ENCODE measurements at places on chromosomes 6 and 20. TPM values are rescaled to one million over a fixed set of nuclear protein-coding genes. Genes with fewer than 3 reads are reported as not detected.

Gene LST1
- total RNA-seq = not detected

Gene ADTRP
- total RNA-seq = not detected

DNA sequence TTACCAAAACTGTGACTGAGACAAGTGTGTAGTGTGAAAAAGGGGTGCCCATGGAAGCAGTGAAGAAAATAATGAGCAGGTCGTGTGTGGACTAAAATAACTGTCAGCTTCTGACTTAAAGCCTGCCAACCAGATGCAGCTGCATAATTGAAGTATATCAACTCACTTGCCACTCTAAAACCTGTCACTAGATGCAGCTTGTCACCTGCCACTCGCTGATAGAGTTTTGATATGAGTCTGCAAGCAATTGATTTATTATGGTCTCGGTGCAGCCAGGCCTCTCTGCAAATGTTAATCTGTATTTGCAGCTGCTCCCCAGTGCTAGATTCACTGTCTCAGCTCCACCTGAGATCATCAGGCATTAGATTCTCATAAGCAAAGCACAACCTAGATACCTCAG lies 1090.0 kb upstream of the EYS start:
- no peak for DNase-seq

- DNase-seq = no peak
These were observed 170.7 kb upstream of the PREP start for GRCh38 chr6:105573556-105573955.

DNA sequence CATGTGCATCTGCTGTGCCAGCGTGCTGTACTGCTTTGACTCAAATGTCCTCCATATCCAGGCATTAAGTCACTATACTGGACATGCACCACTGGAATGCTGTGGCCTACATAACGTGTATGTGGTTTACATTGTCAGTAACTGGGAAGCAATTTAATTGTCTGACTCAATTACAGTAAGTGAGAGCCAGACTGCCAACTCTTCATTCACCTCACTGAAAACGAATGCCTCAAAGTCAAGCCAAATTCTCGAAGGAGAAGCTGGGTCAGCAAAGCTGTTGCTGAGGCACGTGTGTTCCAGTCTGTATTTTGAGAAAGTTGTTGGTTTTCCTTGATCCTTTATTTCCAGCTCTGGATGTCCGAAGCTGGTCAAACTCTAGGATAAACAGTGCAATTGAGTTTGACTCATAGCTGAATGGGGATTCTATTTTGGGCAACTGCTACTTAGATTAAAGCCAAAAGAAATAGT lies 534.3 kb downstream of the COL12A1 start:
- peak; percentile 38 for DNase-seq

DNA sequence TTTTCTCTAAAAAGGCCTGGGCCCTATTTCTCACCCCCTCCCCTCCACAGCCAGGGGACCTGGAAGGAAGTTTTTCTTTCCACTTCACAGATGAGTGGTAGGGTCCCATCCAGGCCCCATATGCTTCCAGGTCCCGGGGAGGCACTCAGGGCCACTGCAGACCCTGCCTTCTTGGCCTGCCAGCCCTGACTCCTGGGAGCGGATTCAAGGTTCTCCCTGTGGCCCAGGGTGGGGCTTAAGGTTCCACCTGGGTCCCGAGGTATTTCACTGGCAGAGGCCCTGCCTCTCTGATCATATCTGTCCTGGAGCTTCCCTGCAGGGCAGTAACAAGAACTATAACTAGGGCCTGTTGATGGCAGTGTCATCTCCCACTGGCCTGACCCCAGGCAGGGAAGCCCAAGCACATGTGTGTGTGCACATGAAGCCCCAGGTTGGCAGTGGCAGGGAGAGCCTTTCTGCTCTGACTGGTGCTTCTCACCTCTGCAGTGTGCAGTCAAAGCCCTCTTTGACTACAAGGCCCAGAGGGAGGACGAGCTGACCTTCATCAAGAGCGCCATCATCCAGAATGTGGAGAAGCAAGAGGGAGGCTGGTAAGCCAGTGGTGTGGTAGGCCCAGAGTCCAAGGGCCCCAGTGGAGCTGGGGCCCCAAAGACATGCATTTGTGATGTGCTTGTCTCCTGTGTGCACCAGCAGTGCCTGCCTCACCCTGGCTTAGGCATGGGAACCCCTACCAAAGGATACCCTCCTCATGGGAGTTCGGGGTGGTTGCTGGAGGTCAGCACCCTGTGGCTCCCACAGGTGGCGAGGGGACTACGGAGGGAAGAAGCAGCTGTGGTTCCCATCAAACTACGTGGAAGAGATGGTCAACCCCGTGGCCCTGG lies 31.2 kb downstream of the PLCG1 start:
- no peak for DNase-seq

DNA sequence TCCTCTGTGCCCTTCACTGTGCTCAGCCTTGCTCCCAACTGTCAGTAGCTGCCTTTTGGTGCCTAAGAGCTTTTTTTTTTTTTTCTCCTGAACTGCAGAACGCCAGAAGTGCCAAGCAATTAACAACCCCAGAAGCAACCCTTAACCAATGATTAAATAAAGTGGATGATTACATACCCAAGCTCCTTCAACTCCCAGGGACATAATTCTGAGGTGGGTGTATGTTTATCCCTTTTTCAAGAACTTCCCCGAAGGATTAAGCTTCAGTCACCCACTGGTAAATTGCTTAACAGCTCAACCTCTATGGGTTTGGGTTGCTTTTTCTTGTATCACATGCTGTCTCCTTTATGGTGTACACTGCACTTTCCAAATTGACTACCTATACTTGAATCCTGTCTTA lies 41.1 kb downstream of the KLHL31 start:
- no peak for DNase-seq

Gene TRERF1
- 1.3 TPM for total RNA-seq

Gene ANKEF1
- not detected for total RNA-seq

- peak; percentile 78 for DNase-seq
These were observed 40.2 kb upstream of the CRISP1 start for GRCh38 chr6:49906526-49906925.

- no peak for DNase-seq
These were observed 1101.9 kb downstream of the PRIM2 start for GRCh38 chr6:58419321-58419720.

DNA sequence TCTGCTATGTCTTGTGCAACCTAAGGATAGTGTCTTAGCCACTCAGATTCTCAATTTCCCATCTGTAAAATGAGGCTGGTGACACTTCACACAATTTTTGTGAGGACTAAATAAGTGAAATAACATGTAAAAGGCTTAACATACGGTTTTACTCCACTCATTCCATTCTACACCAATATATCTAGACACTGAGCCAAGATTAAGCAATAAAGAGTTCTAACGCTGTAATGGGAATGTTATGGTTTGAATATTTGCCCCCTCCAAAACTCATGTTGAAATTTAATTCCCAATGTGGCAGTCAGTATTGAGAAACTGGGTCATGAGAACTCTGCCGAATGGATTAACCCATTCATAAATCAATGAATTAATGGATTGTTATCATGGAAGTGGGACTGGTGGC lies 301.0 kb downstream of the HACE1 start:
- DNase-seq = no peak

Gene PGC
- total RNA-seq = not detected

DNA sequence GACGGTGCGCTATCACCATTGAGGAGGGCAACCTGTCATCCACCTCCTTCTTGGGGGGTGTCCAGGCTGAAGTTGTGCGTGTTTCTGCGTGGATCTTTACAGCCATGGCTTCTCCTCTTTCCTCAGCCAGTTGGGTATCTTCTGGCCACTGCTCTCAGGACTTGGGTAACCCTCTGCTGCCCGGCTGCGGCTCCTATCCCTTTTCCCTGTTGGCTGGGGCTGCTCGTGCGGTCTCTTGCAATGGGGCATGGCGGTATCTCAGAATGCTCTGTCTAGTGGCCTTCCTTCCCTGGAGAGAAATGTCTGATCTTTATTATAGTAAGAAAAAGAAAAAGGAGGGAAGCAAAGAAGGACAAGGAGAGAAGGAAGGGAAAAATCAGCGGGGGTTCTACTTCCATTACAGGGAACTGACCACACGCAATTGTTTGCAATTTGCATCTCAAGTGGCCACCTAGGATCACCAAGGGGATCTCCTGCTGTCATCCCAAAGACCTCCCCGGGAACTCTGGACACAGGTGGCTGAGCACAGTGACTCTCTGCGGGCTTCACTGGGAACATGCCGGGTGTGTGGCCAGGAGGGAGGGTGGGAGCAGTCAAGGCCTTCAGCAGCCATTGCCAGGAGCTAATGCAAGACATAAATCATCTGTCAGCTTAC lies 60.8 kb downstream of the NPEPL1 start:
- DNase-seq = peak; percentile 75

Gene TXLNB
- total RNA-seq = 0.73 TPM

GRCh38 chr6:4603291-4603690 lies 172.9 kb upstream of the CDYL start:
- no peak for DNase-seq

- no peak for DNase-seq
These were observed 79.2 kb downstream of the WDR27 start for GRCh38 chr6:169622618-169623017.

GRCh38 chr20:49832632-49833327 lies 20.2 kb downstream of the SLC9A8 start:
- no peak for DNase-seq

GRCh38 chr6:43306086-43306485 lies 2.5 kb downstream of the CRIP3 start:
- no peak for DNase-seq

DNA sequence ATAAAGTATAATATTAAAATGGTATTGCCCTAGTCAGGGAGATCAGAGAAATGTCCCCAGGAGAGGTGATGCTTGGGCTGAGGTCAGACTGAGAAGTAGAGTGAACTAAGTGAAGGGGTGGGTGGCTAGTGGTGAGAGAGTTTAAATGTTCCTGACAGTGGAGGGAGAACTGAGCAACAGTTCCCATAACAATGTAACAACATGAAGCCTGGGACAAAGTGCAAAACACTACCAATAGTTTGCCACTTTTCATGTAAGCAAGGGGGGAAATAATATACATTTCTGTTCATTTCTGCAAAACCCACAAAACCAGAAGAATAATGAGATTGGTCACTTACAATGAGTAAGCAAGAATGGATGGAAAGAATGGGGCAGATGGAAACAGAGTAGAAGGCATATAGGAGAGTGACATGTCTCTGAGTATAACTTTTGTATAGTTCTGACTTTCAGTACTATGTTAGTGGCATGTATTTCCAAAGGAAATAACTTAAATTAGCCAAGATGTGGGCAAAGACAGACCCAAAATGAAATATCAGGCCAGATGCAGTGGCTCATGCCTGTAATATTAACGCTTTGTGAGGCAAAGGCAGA lies 13.3 kb upstream of the FAXC start:
- DNase-seq = no peak

DNA sequence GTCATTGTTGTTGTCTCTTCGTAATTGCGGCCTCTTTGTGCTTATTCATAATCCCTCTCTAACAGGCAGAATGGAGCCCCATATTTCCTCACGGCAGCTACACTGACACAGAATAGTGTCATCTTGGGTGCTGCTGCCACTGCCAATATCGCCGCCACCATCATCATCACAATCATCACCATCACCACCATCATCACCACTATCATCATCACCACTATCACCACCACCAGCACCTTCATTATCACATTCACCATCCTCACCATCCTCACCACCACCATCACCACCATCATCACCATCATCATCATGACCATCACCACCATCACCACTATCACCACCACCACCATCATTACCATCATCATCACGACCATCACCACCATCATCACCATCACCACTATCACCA lies 10.8 kb downstream of the NPBWR2 start:
- no peak for DNase-seq

DNA sequence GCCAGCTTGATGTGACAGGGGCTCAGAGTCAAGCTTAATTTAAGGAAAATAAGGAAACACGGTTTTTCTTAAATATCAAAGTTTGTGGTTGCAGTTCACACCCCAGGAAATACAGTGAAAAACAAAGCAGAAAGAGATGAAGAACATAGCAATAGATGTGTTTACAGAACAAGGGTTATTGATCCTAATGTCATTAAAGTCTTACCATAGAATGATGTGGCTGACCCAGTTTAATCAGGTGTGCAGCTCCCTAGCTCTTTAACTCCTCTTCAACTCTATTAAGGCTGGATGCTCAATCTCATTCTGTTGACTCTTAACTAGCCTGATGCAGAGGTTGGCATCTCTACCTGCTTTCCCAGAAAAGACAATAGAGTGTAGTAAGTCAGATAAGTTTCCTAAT lies 7.5 kb upstream of the GTF3C6 start:
- DNase-seq = no peak

- no peak for DNase-seq
These were observed 60.3 kb upstream of the RIPPLY2 start for GRCh38 chr6:83792846-83793245.

Gene LY6G5B
- total RNA-seq = 3.2 TPM
